Left ventricle myocardium inferior (tissue), 1 donor: ENCODE measurements at places on chromosomes 13 and 19.

GRCh38 chr13:29855009-29855408 is 4.6 kb upstream of the UBL3 start:
- DNase-seq, result no peak

DNA sequence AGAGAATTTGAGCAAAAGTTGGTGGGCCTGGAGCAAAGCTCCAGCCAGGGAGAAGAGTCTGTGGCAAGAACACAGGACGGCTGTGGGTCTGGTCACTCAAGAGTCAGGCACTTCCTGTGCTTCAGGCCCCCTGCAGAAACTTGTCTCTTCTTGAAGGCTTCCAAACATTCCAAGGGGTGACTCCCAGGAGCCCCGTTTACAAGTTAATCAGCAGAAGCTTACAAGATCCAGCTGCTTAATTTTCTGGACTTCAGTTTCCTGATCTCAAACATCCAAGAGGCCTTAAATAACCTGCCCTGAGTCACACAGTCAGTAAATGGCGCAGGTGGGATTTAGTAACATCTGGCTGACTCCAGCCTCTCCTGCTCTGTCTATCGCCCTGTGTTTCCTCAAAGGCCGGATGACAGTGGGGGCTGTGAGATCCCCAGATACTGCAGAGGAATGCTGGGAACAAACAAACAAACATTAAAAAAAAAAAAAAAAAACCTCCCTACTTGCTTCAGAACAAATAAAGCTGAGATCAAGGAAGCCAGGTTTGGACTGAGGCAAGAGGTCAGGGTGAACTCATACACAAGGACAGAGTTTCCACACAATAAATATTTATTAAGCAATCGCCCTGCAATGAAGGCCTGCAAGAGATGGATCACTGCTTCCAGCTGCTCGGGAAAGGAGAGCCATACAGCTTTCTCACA is 175.4 kb upstream of the RFC3 start:
- DNase-seq, result peak; percentile 39

DNA sequence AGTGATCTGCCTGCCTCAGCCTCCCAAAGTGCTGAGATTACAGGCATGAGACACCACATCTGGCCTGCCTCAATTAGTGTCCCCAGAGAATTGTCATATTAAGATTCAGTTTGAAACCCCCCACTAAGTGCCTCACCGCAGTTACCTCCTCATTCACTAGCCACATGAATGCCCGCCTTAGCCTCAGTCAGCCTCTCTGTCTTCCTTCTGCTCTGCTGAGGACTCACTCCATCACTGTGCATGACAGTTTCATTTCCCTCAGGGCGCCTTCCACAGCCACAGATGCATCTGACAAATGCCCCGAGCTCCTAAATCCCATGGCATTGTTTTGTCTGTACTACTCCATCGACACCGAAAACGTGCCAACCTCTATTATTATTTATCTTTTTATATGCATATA is 23.3 kb downstream of the MIPEP start:
- no peak for DNase-seq

DNA sequence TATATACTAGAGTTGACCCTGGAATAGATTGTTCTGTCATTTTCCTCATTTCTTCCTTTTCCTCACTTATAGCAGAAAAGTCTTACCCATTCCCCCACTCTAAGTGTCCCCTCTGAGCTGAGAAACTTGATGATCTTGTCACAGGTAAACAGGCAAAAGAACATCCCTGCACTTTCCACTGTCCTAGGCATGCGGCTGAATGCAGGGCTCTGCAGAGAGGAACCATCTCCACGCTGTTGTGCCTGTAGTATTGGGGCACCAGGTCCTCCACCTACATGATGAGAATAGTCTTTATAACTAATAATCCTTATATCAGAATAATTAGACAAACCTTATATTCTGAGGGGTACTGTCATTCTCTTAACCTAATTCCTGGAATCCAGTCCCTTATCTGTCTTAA is 211.3 kb downstream of the RBM26 start:
- DNase-seq, result no peak

GRCh38 chr13:52734075-52734623 is 5.5 kb downstream of the CNMD start:
- DNase-seq, result no peak

- DNase-seq, result no peak
These were observed 8.7 kb upstream of the GALP start for GRCh38 chr19:56167064-56167578.

DNA sequence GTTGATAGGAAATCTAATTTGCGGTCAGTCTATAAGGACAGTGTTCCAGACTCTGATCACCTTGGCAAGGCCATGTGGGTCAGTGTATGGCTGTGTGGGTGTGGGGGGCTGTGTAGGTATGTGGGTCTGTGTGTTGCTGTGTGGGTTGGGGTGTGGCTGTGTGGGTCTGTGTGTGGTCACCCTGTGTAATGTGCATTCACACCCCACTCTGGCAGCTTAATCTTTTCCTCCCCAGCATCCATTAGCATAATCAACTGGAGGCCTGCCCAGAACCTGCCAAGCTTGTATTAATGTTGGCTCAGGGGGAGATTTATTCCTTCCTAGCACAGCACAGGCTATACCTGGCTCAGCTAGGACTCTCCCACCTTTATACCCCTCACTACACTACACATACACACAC is 203.2 kb downstream of the TUBA3C start:
- no peak for DNase-seq

DNA sequence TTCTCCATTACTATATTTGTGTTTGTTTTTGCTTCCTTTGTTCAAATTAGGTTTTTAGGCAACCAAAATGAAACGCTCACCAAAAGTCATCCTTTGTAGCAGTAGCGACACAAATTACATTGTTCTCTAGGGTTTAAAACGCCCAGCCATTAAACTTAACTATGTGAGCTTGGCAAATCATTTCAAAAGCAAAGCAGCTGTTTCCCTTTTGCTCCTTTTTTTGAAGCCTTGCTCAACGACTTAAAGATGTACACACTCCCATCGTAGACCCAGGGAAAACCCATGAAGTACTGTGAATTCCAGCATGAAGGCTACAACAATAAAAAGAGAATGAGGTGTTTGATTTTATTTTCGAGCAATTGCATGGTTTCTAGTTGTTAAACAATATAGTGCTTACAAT is 106.7 kb downstream of the RAP2A start:
- DNase-seq, result no peak

DNA sequence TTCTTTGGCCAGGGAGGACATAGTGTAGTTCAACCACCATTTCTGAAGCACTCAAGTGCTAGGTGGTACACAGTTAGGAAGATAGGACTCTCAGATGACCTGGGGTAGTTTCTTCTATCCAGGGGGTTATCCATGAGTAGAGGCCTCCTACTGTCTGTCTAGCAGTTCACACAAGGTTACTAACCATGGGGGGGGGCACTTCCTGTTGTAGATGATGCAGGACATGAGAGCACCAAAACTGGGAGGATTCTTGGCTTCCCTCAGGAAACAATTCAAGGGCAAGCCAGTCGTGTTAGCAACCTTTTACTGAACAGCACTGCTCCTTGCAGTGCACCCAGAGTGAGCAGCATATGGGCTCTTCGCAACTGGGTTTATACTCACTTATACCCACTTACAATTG is 8.9 kb upstream of the TPP2 start:
- no peak for DNase-seq

GRCh38 chr19:55239004-55239403 is 10.4 kb upstream of the TMEM86B start:
- no peak for DNase-seq

- no peak for DNase-seq
These were observed 7.8 kb downstream of the PTGER1 start for GRCh38 chr19:14467391-14467790.

DNA sequence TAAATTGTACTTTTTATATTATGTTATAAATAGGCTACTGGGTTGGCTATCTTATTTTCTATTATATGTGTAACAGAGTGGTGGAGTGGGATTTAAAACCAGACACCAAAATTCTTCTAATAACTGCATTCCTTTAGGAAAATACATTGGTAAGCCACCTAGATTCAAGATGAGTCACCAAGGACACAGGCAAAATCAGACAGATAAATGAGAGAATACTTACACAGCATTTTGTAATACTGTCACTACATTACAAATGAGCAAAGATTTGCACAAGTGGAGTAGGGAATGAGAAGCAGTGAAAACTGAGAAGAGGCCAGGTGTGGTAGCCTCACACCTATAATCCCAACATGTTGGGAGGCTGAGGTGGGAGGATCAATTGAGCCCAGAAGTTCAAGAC is 6.2 kb upstream of the SPART start:
- no peak for DNase-seq

DNA sequence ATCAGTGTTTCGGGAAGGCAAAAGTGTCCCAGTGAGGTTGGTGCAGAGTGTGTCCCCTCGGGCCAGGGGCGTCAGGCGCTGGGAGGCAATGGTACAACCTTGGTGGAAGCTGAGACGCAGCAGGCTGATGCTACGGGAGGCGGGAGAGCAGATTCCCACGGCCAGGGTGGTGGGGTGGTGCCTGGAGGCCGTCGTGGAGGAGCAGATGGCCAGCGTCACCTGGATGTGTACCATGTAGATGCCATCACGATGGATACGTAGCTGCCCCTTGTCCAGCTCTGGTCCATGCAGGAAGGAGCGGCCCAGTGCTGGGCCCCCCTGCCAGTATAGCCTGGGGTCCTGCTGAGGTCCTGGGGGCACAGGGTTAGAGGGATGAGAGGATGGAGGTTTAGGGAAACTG is 4.9 kb downstream of the CD70 start:
- no peak for DNase-seq

GRCh38 chr13:42762251-42762650 is 19.1 kb upstream of the FAM216B start:
- no peak for DNase-seq

DNA sequence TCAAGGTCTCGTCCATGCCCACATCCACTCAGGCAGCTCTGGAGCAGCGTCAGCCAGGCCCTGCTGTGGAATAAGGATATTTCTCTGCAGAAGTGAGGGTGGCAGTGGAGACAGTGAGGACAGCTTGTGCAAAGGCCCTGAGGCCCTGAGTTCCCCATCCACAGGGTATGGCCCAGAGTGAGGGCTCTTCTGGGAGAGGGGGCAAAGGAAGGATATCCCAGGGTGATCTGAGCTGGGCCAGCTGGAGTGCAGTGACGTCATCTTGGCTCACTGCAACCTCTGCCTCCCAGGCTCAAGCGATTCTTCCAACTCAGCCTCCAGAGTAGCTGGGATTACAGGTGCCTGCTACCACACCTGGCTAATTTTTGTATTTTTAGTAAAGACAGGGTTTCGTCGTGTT is 11.5 kb downstream of the MARK4 start:
- DNase-seq, result no peak

DNA sequence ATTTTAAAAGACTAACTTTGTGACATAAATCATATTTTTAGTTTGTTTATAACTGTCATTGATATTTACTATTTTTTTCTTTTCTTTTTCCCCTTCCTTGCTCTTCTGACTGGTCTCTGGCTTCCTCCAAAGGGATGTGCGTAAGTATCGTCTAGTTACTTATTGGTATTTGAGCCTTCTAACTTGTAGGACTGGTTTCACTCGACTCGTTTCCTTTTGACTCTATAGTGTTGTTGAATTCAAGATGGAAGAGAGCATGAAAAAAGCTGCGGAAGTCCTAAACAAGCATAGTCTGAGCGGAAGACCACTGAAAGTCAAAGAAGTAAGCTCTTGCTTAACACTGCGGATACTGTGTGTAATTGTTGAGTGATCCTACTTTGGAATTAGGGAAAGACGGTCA is 18.6 kb downstream of the HNRNPM start:
- DNase-seq, result no peak

DNA sequence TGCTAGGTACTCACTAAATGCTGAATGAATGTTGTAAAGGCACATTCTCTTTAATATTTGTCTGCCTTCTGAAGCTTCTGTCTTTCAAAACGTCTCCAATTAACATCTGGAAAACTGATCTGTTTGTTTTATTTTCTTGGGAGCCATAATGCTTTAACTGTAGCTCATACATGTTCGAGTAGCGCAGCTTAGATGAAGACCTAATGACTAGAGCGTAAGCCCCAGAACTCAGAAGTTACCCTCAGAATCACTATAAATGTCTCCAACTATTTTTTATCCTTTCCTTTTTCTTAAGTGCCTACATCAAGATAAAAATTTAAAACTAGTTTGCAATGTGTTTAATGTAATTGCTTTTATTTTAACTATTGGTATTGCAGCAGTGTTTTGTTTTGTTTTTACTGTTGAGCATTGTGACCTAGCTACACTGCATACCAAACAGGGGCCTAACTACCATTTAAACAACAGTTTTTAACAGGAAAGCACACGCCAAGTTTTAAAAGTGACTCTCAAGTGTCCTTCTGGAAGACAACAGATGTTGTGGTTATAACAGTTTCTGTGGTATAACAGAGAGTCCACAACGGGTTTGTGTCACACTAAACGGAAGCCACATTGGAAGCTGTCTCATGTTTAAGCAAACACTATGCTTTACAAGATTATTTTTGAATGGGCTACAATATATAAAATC is 42.0 kb downstream of the MRPL57 start:
- no peak for DNase-seq

GRCh38 chr19:43755256-43755801 is 567 bp upstream of the SMG9 start:
- DNase-seq, result peak; percentile 87

- no peak for DNase-seq
These were observed 219.9 kb downstream of the SPRY2 start for GRCh38 chr13:80121038-80121437.

DNA sequence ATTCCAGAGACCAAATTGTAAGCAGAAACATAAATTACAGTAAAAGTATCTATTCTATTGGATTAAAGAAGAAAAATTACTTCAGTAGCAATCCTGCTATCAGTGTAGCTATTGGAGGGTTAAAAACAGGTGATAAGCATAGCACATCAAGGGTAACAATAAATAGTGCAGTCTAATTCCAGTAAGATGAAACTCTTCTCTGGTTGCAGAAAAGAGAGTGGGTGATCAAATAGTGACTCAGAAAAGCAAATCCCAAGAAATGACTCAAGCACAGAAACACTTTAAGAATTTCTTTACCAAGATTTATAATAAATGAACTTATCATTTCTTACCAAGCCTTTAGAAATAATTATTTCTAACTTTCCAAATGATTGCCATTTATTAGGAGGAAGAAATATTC is 135.7 kb downstream of the LMO7 start:
- DNase-seq, result no peak

DNA sequence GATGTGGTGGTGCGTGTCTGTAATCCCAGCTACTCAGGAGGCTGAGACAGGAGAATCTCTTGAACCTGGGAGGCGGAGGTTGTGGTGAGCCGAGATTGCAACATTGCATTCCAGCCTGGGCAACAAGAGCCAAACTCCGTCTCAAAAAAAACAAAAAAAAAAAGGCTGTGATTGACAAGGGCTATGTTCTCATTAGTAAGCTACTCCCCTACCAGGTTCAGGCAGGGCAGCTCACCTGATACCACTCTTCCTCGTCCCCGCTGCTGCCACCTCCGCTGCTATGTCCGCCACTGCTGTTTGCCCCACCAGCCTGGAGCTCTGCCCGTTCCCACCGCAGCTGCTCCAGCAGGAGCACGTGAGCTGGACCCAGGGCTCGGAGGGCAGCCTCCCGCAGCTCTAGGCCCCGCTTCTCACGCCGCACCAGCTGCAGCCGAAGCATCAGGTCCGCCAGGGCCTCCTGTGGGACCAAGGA is 9.4 kb downstream of the USHBP1 start:
- DNase-seq, result no peak

- DNase-seq, result no peak
These were observed 16.9 kb upstream of the AP1M2 start for GRCh38 chr19:10603873-10604459.
